ENCODE measurements at places on chromosomes 4 and X.

GRCh38 chr4:130591091-130591490 lies 1495.1 kb downstream of the C4orf33 start:
- no peak for DNase-seq

DNA sequence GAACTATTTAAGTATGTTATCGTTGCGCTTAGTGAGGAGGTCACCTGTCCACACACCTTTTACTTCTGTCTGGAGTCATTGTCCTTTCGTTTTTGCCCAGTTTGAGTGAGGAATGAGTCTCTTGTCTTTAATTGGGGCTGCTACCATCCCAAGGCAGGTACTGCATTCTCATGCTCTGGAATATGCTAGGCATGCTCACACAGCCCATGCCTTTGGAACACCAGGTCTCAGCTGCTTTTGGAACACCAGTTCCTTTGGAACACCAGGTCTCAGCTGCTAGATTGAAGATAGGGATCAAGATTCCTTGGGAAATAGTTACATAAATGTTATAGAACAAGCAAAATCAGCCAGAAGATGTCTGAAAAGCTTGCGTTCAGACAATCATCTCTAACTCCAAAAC lies 73.1 kb downstream of the AREG start:
- no peak for DNase-seq

- DNase-seq: no peak
Measured at GRCh38 chrX:40260146-40260747, 162.5 kb upstream of the BCOR start.

GRCh38 chrX:99371976-99372595 lies 1038.0 kb downstream of the PCDH19 start:
- no peak for DNase-seq

- DNase-seq: no peak
Measured at GRCh38 chr4:139986106-139986505, 167.9 kb downstream of the MAML3 start.

- DNase-seq: no peak
Measured at GRCh38 chr4:302381-302780, 2.9 kb downstream of the ZNF732 start.

GRCh38 chr4:102168580-102168979 lies 176.7 kb downstream of the SLC39A8 start:
- no peak for DNase-seq

- DNase-seq: peak; percentile 42
Measured at GRCh38 chr4:169566021-169566818, 46.2 kb downstream of the NEK1 start.

- no peak for DNase-seq
Measured at GRCh38 chr4:41541687-41542094, 3.7 kb downstream of the LIMCH1 start.

DNA sequence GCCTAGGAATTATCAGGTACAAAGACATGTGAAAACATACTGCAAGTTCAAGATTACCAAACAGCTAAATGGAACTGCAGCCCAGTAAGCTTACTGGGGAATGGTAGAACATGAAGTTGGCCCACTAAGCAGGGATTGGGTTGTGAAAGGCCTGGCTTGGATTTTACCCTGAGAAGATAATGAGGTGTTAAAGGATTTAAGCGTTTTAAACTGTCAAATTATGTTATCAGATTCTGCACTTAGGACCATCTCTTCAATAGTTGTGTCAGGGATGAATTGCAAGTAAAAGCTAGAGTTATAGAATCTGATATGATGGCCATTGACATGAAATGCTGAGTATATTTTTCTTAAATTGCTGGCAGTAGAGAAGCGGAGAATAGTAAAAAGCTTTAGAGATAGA lies 225.7 kb downstream of the GRID2 start:
- DNase-seq: no peak

DNA sequence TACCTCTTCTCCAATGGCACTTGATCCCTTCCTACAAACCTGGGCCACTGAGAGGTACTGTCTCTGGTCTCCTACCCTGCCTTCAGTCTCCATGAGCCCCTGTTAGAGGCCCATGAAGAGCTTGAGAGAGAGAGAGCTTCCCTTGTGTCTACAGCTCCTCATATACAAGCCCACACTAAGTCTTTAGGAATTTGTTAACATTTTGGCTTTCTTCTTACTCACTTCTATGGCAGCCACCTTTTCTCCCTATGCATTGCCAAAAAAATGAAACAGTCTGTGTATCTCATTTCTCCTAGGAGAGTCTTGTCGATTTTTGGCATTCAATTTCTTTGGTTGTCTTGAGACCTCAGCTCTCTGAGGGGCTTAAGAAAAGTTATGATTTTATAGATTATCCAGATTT lies 90.9 kb upstream of the LNX1 start:
- no peak for DNase-seq

GRCh38 chr4:47482326-47482725 lies 2.7 kb upstream of the ATP10D start:
- DNase-seq: no peak

DNA sequence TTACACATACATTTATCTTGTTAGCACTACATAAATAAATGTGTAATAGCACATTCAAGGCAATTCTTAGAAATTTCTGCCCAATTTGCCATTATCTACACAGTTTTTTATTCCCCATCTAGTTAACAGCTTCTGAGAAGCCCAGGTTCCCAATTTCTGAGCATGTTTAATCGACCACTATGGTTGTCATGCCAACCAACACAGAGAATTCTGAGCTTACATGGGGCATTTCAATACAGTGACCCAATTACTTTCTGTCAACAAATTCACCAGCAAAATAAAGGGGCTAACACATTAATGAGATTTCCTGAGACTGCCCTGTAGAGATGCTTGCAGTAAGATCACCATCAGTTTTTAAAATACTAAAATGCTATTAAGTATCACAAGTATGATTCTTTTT lies 22.0 kb downstream of the GPM6A start:
- no peak for DNase-seq

DNA sequence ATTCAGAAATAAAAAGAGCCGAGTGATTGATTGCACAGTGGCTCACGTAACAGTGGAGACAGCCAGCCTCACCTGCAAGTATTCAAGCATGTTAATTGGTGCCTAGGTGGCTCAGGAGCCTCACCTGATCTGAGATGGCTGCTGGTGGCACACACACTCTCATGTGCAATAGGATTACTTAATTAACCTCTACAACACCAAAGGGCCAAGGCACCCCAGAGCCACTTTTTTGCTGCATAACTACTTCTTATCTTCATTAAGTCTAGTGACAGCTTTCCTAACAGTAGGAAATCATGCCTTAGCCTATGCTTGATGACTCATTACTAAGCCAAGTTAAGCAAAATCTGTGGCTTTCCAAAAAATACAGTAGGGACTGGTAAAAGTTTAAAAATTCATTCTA lies 117.3 kb upstream of the NOCT start:
- no peak for DNase-seq

DNA sequence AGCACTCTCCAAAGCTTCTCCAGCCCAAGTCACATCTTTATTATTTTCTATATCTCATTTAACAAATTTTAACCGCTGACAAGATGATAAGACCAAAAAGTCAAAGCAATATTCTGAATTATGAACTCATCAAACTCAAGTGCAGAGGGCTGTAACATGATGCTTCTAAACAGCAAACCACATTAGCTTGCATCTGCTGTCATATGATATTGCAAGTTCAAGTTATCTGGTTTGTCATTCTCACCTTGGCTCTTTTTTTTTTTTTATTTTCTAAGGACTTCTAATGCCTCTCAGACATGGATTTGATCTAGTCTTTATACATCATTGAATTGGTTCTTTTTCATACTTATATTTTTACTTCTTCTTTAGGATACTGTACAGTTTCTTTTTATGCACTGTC lies 93.4 kb downstream of the SLC10A7 start:
- no peak for DNase-seq

GRCh38 chrX:131213400-131213799 lies 75.7 kb downstream of the IGSF1 start:
- DNase-seq: no peak

DNA sequence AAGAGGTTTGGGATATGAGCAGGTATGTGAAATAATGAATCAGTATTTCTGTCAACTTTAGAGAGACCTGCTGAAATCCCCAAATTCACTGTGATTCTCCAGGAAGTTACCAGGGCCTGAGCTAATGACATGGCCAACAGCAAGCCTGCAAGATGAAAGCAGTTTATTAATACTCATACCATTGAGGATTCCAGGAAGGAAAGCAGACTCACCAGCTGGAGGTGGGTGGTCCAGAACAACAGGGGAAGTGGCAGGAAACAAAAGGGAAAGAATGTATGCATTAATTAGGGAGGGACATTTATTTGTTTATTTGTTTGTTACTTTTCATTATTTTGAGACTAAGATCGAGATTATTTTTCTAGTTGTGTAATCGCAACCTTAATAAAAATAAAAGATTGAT lies 196.6 kb upstream of the AGA start:
- no peak for DNase-seq

- peak; percentile 50 for DNase-seq
Measured at GRCh38 chr4:25861951-25862410, 807 bp downstream of the SEL1L3 start.

DNA sequence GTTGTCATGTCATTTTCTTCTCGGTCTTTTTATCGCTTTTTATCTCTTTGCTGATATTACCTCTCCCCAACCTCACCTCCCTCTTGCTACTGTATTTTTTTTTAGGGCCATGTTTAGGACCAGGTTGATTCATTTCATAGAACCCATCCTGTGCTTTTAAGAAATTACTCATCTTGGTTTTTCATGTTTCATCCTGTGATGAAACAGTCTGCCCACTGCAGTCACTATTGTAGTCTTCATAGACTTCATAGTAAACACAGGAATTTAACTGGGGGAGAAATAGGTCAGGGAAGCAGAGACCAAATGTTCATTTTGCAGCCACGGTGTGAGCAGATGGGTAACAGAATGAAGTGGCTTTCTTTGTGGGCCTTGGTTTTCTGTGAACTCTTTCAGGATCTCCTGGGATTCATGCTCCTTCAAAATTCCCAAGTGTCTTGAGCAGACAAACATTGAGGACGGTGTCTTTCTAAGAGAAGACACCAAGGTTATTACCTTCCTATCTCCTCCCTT lies 161.8 kb downstream of the NAA11 start:
- no peak for DNase-seq

DNA sequence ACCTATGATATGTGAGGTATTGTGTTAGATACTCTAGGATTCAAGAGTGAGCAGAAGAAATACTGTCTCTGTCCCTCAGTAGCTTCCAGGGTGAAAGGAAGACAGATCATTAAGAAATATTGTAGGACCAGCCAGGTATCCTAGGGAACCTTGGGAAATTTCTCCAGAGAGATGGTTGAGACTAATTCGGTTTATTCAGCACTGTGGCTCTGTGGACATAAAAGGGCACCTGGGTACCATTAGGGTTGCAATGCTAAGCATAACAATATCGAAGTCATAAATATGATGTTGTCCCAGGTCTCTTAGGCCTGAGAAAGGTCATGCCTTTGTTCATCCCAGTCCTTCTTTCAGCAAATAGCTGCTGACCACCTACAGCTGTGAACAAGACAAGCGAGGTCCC lies 61.0 kb downstream of the FAM114A1 start:
- no peak for DNase-seq

GRCh38 chr4:7186031-7186430 lies 6.3 kb upstream of the SORCS2 start:
- peak; percentile 10 for DNase-seq

- DNase-seq: no peak
Measured at GRCh38 chr4:24144381-24144780, 254.5 kb upstream of the PPARGC1A start.

GRCh38 chr4:105147553-105148161 lies 981 bp downstream of the TET2 start:
- peak; percentile 44 for DNase-seq
